CD4-positive, alpha-beta T cell treated with Interferon alpha-2 for 1 hour (primary cell): ENCODE measurements at places on chromosomes 13 and 19.
A peak's percentile ranks its signal among the peaks of the same experiment; 100 is the strongest.

DNA sequence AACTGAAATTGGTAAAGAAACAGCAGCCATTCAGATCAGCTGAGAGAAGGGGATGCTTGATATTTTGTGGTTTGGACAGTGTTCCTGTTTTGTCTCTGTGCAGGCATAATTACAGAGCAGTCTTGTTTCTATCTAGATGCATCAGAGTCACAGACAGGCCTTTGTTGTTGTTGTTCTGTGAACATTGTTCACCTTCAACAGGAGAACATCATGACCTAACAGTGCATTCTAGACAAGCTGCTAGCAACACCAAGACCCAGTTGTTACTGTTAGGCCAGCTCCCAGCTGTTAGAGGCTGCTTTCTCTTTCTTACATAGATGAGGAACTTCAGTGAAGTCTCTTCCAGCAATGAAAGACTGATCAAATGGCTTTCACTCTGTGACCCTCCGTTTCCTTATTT, 8.5 kb upstream of the LSR start:
- DNase-seq, result peak; percentile 48

DNA sequence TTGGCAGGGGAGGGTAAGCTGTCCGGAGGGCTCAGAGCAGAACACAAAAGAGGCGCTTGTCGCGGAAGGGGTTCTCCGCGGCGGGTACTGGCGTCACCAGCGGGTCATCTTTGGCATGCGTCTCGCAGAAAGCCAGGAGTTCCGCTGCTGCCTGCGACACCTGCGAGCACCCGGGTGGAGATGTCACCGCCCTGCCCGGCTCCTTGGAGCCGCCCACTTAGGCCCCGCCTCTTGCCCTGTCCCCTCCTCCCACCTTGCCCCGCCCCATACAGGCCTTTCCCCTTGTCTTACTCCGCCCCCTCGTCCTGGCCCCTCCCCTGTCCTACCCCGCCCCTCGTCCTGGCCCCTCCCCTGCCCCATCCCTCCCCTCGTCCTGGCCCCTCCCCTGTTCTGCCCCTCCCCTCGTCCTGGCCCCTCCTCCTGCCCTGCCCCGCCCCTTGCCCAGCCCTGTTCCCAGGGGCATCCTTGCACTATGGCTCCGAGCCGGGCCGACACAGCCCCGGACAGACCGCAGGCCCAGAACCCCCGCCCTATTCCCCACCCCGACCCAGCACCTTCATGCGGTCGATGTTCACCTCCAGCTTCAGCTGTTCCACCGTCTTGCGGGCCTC, 1.9 kb downstream of the GNG8 start:
- peak; percentile 97 for DNase-seq

GRCh38 chr19:49512970-49513745, 697 bp downstream of the FCGRT start:
- peak; percentile 45 for DNase-seq

- DNase-seq, result no peak
Observed at GRCh38 chr13:42495255-42495654, 78.7 kb upstream of the TNFSF11 start.

DNA sequence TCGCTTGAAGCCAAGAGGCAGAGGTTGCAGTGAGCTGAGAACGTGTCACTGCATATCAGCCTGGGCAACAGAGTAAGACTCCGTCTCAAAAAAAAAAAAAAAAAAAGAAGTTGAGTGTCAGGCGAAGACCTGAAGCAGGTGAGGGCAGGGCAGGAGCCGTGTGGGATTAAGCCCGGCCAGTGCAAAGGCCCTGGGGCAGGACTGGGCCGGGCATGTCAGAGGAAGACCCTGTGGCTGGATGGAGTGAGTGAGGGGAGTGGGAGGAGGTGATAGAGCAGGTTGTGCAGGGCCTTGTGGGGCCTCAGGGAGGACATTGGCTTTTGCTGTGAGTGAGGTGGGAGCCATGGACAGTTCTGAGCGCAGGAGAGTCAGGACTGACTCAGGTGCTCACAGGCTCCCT, 47.9 kb downstream of the TMED1 start:
- no peak for DNase-seq

DNA sequence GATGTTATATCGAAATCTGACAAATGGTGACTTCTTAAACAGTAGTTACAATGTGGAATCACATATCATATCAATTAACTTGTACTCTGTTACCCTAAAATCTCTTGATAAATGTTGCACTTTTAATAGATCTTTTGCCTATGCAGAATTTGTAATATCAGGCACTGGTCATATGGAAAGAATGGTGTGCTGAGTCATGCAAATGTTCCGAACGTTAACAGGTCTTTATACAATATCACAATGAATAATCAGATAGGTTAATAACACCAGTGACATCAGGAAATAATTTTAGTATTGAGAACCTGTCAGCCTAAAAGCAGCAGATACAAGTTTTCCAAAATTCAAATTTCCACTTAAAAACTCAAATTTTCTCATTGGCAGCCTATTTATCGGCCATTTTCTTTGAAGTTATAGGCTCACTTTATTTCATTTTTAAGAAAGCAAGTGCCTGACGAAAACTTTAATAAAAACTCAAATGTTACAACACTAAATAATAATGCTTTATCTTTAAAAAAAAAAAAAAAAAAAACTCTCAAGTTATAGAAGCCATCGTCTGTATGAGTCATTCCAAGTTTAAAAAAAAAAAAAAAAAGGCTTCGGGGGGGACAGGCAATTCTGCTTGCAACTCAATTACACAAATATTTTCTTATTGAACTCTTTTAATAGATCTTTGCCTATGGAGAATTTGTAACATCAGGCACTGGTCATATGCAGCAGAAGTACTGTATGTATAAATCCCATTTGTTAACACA, 180.9 kb downstream of the DIAPH3 start:
- DNase-seq, result no peak

- DNase-seq, result no peak
Observed at GRCh38 chr13:29537736-29538651, 57.5 kb downstream of the SLC7A1 start.

DNA sequence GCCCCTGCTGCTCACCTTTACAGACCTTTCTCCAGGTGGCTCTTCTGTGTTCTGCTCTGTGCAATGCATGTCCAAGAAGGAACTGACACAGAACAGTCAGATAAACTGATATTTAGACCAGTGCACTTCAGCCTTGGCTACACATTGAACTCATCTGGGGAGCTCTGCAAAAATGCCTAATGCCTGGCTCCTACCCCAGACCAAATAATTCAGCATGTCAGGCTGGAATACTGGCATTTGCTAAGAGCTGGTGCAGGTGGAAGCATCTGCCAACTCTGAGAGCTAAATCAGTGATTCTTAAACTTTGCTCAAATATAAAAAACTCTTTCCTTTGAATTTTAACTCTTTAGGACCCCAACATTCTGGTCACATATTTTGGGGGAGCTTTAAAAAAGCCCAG, 118.2 kb upstream of the TSC22D1 start:
- no peak for DNase-seq

DNA sequence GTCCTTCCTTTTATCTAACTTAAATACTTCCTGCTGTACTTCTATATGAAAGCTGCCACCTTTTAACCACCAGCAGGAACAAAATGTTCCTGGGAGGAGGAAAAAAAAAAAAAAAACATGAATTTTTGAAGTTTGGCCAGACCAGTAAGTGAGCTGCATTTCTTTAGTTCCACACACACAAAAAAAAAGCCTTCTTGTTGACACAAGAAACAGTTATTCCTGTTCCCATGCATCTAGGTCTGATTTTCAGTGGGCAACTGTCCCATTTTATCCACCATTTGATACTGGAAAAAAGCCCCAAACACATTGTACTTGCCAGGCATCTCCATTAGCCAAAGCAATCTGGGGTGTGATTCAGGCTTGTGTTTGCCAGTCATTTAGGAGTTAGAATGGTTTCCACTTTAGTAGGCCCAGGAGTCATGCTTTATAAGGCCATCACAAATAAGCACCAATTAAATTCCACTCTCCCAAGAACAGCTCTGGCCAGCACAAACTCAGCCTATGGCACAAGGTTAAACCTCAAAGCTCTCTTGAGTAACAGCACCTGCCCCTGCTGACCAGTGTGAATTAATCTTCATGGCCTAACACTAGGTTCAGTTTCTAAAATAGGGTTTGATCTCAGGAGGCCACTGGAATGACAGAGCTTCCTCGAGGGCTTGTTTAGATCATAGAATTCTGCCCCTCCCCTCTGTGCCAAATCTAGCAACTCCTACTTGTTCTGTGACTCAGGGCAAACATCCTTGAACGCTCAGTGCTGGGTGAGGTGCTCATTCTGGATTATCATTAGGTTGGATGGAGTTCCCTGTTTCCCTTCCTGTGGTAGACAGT, 67.1 kb downstream of the NUFIP1 start:
- DNase-seq, result no peak

GRCh38 chr13:35856721-35857364, 274.3 kb downstream of the DCLK1 start:
- DNase-seq, result no peak

- peak; percentile 59 for DNase-seq
Observed at GRCh38 chr19:29690842-29691241, 24.2 kb downstream of the C19orf12 start.

DNA sequence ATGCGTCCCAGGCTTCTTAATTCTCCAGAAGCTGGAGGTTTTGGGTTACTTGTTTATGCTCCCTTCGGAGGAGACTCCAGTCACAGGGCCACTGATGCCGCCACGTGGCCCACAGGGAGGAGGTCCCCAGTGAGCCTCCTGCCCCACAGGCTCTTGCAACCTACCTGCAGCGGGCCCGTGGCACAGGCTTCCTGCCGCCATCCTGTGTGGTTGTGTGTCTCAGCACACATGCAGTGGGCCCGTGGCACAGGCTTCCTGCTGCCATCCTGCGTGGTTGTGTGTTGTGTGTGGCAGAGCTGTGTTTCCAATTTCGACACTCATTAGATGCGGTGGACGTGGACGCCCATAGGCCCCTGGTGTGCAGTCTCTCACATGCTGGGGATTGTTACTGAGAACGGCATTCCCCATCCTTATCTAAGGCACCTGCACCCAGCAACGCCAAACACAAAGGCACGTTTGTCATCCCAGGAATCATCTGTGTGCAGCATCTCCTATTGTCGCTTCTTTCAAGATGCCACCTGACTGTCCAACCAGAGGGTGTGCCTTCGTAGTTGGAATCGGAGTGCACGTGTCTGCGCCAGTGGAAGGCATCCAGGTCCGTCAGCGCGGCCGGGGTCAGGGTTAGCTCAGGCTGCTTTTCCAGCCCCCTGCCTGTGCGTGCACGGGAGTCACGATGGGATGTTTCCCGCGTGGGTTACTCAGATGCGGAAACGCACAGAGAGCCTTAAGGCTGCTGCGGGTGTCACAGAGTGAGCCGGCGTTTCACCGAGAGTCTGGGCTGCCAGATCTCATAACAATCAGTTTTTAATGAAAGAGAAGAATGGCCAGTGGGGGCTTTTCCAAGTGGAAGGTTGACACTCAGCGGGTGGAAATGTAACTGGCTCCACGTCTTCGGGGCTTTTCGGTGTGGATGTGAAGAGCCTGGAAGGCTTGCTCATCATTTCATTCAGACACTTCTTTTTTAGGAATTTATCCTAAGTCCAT, 119.8 kb downstream of the ATP11A start:
- DNase-seq, result no peak

GRCh38 chr13:66468656-66469055, 761.5 kb downstream of the PCDH9 start:
- no peak for DNase-seq

- DNase-seq, result no peak
Observed at GRCh38 chr13:43433691-43434141, 353.1 kb downstream of the ENOX1 start.

DNA sequence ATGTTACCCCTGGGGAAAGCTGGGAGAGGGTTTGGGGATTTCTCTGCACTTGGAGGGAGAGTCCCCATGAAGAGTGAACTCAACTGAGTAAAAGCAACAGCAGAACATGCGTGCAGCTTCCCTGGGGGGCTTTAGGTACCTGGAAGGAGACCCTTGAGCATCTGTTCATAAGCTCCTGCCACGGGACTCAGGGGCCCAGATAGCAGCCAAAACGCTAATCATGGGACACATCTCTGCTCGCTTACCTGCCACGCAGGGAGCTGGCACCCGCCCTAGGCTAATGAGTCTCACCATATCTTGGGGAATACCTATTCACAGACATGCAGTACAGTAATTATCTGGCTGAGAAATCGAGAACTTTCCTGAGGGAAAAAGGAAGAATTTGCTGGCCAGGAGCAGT, 33.9 kb downstream of the PDCD5 start:
- no peak for DNase-seq

DNA sequence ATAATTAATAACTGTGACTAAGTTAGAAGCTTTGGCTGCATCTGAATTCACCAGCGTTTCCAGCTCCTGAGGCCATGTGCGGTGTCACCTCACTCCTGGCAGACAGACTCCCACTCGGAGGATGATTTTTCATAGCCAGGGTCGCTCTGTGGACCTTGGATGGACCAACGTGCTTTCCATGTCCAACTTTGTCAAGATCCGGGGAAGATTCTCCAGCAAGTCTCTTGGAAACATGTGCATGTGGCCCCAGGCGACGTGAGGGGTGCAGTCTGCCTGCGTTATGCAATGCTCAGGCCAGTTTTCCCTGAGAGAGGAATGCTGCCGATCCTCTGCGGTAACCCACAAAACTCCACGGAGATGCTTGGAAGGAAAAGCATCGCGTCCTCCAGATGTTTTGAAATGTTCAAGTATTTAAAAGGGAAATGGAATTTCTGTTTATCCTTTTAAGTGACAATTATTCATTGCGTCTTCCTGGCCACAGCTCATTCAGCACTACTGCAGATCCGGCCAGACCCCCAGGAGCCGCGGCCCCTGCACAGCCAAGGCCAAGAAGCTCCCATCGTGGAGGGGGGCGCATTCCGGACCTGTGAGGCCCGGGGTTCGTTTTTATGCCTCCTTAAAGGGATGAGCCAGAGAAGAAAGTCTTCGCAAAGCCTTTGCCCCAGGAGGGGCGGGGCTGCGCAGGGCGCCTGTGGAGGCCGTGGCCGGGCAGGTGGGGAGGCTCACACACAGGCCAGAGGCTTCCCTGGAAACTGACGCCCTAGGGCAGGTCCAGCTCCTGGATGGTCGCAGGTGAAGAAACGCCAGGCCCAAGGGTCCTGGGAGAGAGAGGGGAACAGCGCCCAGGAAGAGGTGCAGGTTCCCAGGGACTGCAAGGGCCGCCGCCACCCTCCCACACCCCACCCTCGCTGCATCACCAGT, 46.0 kb downstream of the C13orf46 start:
- DNase-seq, result no peak

- no peak for DNase-seq
Observed at GRCh38 chr13:78265098-78265497, 338.3 kb downstream of the POU4F1 start.

GRCh38 chr13:82436099-82436585, 1446.1 kb downstream of the SLITRK1 start:
- no peak for DNase-seq

DNA sequence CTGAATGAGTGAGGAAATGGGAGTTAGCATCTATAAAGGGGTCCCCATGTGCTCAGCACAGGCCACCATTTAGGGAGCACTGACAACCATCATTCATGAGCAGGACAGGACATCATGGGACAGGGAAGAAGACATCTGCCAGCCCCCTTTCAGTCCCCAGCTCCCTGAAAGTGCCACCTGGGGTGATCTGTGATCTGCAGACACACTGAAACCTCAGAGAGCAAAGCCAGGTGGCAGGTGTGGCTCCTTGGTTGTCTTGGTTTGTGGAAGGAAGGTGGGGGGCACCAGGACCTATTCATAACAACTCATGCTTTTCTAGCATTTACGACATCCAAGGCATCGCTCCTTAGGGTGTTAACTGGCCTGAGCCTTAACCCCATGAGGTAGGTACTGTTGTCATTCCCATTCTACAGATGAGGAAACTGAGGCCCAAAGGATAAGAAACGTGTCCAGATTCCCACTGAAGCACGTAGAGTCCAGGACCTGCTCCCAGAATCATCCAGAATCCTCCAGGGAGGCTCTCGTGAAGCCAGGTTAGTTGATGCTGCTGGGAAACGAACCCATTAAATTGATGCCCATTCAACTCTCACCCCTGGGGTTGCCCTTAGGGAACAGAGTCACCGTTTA, 5.8 kb downstream of the KDELR1 start:
- DNase-seq, result no peak

- DNase-seq, result no peak
Observed at GRCh38 chr19:16121967-16122366, 10.3 kb downstream of the RAB8A start.
